ENCODE measurements at places on chromosomes 7 and 10.
A peak's percentile ranks its signal among the peaks of the same experiment; 100 is the strongest.

DNA sequence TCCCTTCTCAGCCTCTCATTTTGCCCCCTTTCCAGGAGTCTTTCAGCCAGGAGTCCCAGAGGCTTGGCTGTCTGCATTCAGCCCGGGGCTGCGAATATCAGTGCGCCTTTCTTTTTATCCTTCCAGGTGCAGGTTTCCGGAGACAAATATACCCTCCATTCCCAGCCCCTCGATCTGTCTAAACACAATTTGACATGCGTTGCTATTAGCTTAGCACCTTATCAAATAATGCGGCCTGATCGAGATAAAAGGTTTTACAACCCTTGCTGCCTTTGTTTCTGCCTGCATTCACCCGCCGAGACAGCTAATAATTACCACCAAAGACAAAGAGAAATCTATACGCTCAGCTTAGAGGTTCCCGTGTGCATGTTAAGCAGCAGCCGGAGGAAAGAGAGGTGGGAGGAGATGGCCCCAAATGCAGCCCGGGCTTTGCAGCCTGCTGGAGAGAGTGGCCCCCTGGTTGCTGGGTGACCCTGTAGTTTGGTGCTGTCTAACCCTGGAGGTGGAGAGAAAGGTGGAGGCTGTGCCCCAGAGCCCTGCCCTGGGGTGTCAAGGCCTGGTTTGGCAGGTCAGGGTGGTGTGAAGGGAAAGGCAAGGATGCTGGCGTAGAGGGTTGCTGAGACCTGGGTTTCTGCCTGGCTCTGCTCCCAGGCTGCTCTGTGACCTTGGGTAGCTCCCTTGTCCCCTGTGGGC is 185.3 kb downstream of the RPS24 start:
- DNase-seq = no peak

DNA sequence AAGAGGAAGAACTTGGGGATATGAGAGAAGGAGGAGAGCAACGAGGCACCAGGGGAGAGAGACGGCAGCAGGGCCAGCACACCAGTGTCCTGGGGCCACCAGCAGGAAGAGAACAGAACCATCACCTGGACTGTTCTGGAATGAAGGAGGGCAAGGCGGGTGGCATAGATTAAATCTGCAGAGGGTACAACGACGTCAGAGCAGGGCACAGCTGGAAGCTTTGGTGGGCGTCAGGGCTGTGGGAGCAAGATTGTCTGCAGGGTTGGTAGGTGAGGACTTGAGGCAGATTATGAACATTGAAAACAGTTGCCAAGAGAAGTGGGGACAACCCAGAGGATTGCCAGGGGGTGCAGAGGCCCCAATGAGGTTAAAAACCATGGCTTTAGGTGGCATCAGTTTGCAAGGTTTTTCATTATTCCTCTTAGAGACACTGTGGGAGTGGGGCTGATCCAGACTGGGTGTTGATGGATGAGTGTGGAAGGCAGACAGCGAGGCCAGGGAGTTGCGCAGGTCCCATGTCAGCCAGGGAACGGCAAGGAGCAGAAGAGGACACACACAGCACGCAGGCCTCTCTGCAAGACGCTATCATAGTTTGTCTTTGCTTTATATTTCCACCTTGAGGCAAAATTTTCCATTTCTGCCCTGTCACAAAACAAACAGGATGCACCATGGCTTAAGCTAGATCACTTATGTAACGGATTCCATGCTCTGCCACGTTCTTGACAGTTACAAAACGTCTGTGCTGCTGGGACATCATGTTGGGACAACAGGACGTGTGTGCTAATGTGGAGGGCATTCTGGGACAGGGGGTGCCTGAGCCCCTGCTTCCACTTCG is 52.5 kb upstream of the LEP start:
- DNase-seq = no peak

GRCh38 chr10:22086730-22087401 is 83.3 kb upstream of the DNAJC1 start:
- DNase-seq = peak; percentile 48

- DNase-seq = no peak
Observed at GRCh38 chr10:61781969-61782403, 119.3 kb downstream of the CABCOCO1 start.

GRCh38 chr10:131982796-131983195 is 1.1 kb upstream of the BNIP3 start:
- DNase-seq = no peak

DNA sequence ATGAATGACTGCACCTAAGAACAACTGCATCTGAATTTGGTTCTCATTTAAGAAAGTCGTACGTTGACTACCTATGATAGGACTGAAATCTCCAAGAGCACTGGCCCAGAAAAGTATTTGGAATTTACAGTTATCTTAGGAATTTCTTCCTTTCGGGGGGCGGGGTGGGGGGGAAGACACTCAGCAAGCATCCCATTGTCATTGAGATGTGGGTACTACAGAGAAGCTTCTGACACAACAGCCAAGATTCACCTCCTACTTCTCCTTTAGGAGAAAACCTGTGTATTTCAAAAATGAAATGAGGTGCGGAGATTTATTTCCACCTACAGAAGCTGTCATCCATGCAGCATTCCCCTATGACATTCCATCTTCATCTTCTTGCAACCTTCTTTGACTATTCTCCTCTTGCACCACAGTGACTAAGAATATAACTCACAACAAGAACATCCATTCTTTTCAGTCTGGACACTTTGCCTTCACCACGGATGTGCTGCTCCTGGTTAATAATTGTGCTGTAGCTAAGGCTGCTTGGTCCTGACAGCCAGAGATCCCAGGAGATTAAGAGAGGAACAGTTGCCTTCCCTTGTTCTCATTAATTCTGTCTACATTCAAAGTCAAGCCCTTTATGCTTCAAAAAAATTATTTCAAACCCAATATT is 98.4 kb upstream of the FRMD4A start:
- no peak for DNase-seq

DNA sequence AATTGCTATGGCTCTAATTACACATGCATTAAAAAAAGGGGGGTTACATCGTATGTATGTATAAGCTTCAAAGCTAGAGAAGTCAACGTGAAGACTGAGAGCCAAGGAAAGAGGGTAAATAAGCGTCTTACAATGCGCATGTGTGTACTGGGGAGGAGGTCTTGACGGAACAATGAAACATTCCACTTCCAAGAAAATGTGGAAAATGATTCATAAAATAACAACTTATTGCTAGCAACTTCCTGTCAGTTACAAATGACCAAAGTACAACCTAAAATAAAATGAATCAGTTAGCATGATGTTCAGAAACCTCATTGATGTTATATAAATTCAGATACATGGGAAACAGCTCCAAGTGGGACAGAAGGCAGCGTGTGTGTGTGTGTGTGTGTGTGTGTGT is 104.1 kb upstream of the RHEB start:
- DNase-seq = no peak

GRCh38 chr10:113038183-113038582 is 88.1 kb downstream of the TCF7L2 start:
- no peak for DNase-seq

- peak; percentile 35 for DNase-seq
Observed at GRCh38 chr7:130141161-130141883, 63.9 kb downstream of the TMEM209 start.

DNA sequence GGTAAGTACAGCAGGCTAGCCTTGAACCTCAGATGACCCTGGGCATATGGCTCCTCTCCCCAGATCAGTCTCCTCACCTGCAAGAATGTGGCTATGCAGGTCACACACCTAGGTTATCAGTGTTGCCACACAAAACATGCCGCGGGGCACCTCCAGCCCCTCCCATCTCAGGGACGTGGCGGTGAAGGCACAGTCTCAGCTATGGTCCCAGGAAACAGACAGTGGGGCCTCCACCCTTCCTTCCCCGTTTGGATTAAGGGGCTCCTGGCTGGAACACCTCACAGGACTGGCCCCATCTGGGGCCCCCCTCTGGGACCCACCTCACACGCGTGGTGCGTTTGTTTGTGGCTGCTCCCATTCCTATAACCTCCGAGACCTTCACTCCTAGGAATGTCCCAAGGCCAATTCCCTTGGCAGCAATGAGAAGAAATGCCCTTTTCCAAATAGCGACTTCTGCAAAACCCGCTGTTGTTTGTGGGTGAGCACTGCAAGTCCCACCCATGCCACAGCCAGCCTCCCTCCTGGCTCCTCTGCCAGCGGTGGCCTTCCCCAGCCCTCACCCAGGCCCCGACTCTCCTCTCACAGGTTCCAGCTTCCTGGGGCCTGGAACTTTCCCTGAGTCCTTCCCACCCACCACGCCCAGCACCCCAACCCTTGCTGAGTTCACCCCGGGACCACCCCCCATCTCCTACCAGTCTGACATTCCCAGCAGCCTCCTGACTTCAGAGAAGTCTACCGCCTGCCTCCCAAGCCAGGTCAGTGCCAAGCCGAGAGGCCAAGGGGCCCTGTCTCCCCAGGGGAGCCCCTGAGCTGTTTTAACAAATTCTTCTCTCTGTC is 17.1 kb downstream of the ZMIZ2 start:
- no peak for DNase-seq

GRCh38 chr7:21029006-21029405 is 242.3 kb upstream of the SP8 start:
- no peak for DNase-seq

GRCh38 chr7:17774248-17774647 is 166.0 kb downstream of the SNX13 start:
- peak; percentile 28 for DNase-seq

DNA sequence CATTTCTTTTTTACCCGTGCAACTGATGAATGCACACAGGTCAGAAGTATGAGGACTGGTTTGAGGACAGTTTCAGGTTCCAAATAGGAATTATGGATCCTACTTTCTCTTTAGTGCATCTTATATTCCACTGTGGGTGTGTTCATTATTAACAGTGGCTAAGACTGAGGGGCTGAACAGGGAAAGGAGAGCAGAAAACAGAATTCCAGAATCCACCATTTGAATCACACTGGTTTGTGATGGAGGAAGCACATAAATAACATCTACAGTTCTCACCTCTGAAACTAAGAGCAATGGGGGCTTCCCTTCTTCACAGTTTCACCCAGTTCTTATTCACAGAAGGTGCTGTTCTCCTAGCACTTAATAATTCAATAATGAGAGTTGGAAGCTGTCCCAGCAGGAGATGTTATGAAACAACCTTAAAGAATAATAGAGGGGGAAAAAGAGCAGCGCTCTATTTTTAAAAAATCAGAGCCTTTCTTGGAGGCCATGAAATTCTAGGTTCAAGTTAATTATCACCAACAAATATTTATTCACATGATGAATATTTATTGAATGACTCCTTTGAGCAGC is 205.1 kb downstream of the CREB5 start:
- no peak for DNase-seq

GRCh38 chr10:1645896-1646295 is 91.4 kb downstream of the ADARB2 start:
- no peak for DNase-seq

GRCh38 chr7:128934361-128935341 is 3.1 kb upstream of the IRF5 start:
- no peak for DNase-seq

- peak; percentile 41 for DNase-seq
Observed at GRCh38 chr7:67462781-67463191, 466.2 kb downstream of the TYW1 start.

GRCh38 chr10:25405871-25406270 is 231.1 kb downstream of the GPR158 start:
- no peak for DNase-seq

GRCh38 chr7:28815928-28816373 is 142.2 kb downstream of the TRIL start:
- no peak for DNase-seq

GRCh38 chr7:106063024-106063423 is 49.1 kb downstream of the SYPL1 start:
- DNase-seq = no peak

GRCh38 chr10:47026301-47027107 is 115.3 kb downstream of the PTPN20 start:
- DNase-seq = no peak

DNA sequence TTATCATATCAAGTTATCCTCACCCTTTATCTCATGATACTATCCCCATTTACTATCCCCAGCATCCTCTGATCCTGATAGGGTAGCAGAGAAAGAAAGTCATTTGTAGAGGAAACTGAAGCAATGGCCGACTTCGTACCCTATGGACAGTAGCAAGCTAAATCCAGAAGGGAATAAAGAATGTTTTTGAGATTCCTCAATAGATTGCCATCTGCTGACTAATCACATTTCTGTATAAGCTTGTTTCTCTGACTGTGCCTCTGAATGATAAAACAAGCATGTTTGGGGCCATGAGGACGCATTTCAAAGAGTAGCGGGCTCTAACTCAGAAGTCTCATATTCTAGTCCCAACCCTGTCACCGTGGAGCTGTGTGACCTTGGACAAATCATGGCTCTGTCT is 13.2 kb upstream of the FAM107B start:
- no peak for DNase-seq

- DNase-seq = peak; percentile 81
Observed at GRCh38 chr7:90720984-90721760, 125.1 kb downstream of the CDK14 start.

DNA sequence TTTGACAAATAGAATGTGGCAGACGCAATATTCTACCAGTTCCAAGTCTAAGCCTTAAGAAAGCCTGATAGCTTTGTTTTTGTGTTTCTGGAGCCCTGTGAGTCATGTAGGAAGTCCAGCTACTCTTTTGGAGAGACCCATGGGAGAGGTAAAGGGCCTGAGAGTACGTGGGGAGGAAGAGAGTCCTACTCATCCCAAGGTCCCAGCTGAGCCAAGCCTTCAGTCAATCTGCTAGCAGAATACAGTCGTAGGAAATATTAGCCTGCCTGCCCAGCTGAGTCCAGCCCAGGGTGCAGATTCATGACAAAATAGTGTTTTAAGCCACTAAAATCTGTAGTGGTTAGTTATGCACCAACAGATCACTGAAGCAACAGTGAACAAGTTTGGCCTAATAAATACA is 9.0 kb upstream of the GNA12 start:
- DNase-seq = no peak

DNA sequence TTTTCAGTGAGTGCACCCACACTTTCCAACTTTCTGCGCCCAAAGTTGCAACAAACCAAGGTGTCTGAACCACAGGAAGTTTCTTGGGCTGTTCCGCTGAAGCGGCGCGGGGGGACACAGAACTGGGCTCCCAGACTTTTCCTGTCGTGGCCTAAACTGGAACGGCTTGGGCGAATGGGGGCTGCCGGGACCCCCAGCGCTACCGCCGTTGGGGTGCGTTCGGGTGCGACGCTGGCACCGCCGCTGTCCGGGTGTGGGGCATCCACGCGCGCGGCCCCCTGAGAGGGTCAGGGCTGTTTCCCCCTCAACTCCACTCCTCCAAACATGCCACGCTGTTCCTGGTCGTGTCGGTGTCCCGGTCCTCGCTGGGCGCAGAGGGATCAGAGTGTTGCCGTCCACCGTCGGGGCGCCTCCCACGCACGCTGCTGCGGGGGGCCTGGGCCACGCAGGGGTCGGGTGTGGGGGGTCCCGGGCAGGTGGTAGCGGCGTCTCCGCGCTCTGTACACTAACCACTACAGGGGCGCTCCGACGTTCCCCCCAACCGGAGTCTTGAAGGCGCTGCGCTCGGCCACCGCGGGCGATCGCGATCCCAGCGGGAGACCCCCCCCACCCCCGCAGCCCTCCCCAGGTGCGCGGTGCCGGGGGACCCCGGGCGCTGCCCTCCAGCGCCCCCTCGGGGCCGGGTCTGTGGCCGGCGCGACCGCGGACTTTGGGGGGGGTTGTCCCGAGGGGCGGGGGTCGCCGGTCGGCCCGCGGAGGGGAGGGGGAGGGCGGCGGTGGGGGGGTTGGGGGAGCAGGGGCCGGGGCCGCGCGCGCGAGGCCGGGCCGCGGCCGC is 2.2 kb upstream of the CUX1 start:
- DNase-seq = no peak
